ENCODE measurements at places on chromosomes 4 and X. TPM values are rescaled to one million over a fixed set of nuclear protein-coding genes. Genes with fewer than 3 reads are reported as not detected.

The SLC6A14 gene
- polyA plus RNA-seq = 0.01 TPM

The NUDT9 gene
- 35.4 TPM for polyA plus RNA-seq

The GRIA3 gene
- 0.77 TPM for polyA plus RNA-seq

The ASMT gene
- polyA plus RNA-seq = 0.09 TPM

The KCNE5 gene
- polyA plus RNA-seq = 0.07 TPM

The FAM184B gene
- under 0.01 TPM for polyA plus RNA-seq

The KIF4A gene
- polyA plus RNA-seq = 0.13 TPM

The GRIA2 gene
- polyA plus RNA-seq = not detected

The GPC3 gene
- polyA plus RNA-seq = 5.0 TPM

The KLB gene
- polyA plus RNA-seq = 7.8 TPM

The BLTP1 gene
- polyA plus RNA-seq = 15.0 TPM

The TLL1 gene
- polyA plus RNA-seq = 0.61 TPM

The DCX gene
- polyA plus RNA-seq = 0.05 TPM

The IQSEC2 gene
- polyA plus RNA-seq = 19.8 TPM

The VSIG4 gene
- polyA plus RNA-seq = 137 TPM

The COX7B2 gene
- not detected for polyA plus RNA-seq

The GRID2 gene
- not detected for polyA plus RNA-seq

The SSX2B gene
- not detected for polyA plus RNA-seq

The TMEM187 gene
- polyA plus RNA-seq = 14.3 TPM

The CDX4 gene
- not detected for polyA plus RNA-seq

The BMX gene
- polyA plus RNA-seq = 2.8 TPM

The CHRDL1 gene
- polyA plus RNA-seq = 111 TPM

The ASB5 gene
- 1.2 TPM for polyA plus RNA-seq

The CCNB3 gene
- polyA plus RNA-seq = 0.41 TPM

The SRPX gene
- 351 TPM for polyA plus RNA-seq

The NUP62CL gene
- polyA plus RNA-seq = not detected

The RHOH gene
- polyA plus RNA-seq = 0.90 TPM

The RBM46 gene
- polyA plus RNA-seq = 0.06 TPM

The CCKAR gene
- not detected for polyA plus RNA-seq

The NSUN7 gene
- polyA plus RNA-seq = 0.79 TPM

The TMEM35A gene
- polyA plus RNA-seq = 1.2 TPM

The ZNF595 gene
- 6.7 TPM for polyA plus RNA-seq

The CYSLTR1 gene
- 0.33 TPM for polyA plus RNA-seq

The CXCL9 gene
- polyA plus RNA-seq = 0.14 TPM

The SCD5 gene
- 18.6 TPM for polyA plus RNA-seq

The DGAT2L6 gene
- polyA plus RNA-seq = not detected

The GTPBP6 gene
- 50.1 TPM for polyA plus RNA-seq

The P2RY10 gene
- polyA plus RNA-seq = 0.73 TPM

The TMEM255A gene
- 1.1 TPM for polyA plus RNA-seq

The ZNF275 gene
- 5.3 TPM for polyA plus RNA-seq

The LONRF3 gene
- polyA plus RNA-seq = 2.3 TPM

The MND1 gene
- polyA plus RNA-seq = 0.22 TPM

The SLC4A4 gene
- 1.8 TPM for polyA plus RNA-seq

The TCEAL7 gene
- 2.0 TPM for polyA plus RNA-seq

The RADX gene
- polyA plus RNA-seq = 0.34 TPM
